ENCODE measurements at places on chromosomes 6 and 20.

- no peak for DNase-seq
Measured at GRCh38 chr6:6256886-6257285, 63.6 kb downstream of the F13A1 start.

DNA sequence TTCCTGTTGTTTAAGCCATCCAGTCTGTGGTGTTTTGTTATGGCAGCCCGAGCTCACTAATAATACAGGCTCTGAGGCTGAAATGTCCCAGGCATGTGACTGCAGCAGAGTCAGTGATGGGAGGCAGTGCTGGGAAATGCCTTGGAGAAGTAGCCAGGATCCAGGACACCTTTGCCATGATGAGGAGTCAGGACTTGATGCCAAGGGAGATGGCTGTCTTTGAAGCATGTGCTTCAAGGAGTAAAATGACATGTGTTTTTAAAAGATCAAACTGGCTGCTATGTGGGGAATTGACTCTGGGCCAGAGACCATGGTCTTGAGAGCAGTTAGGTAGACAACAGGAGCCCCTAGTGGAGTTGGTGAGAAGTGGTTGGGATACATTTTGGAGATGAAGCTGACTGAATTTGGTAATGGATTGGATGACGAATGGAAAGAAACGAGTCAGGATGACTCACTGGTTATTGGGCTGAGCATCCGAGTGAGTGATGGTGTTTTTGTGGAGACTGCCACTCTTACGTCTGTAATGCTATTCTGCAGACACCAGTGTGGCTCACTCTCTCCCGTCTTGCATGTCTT is 322.2 kb downstream of the PLCB1 start:
- peak; percentile 15 for DNase-seq

GRCh38 chr6:168302534-168302933 is 17.0 kb downstream of the DACT2 start:
- no peak for DNase-seq

DNA sequence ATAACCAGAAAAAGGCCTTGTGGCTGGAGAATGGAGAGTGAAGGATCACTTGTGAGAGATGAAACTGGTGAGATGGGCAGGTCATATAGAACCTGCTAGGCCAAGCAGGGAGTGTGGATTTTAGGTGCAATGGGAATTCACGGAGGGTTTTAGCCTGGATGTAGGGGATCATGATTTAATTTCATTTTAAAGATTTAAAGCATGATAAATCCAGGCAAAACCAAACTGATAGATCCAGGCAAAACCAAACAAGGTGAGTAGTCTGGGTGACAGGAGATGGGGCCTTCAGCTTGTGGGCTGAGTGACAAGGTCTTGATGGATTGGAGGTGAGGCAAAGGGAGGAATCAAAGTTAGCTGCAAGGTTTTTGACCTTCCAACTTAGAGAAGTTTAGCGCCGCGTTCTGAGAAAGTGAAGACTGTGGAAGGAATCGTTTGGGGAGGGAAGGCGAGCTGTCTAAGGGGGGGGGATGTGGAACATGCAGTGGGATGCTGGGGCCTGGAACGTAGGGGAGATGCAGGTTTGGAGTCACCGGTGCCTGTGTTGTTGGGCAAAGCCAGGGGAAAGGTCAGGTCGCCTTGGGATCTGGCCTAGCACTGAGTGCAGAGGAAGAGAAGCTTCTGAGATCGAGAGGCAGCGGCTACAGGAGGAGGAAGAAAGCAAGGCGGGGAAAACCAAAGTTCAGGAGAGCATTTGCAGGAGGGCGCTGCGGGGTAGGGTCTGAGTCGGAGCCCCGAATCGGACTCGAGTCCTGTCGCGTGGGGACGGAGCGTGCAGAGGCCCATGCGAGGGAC is 1.3 kb upstream of the PLCG1 start:
- peak; percentile 33 for DNase-seq

- DNase-seq: peak; percentile 67
Measured at GRCh38 chr6:41039060-41039998, at the start of gene UNC5CL. Gene UNC5CL, minus strand, starts transcription at chr6:41039221. Its CDS starts 4,147 bp downstream, at chr6:41035074.

GRCh38 chr6:108746836-108747575 is 101.2 kb upstream of the ARMC2 start:
- no peak for DNase-seq

GRCh38 chr6:138454981-138455706 is 44.1 kb downstream of the NHSL1 start:
- no peak for DNase-seq

GRCh38 chr6:7543789-7544424 is 2.4 kb downstream of the DSP start:
- DNase-seq: peak; percentile 78

- no peak for DNase-seq
Measured at GRCh38 chr6:39688494-39688893, 36.7 kb downstream of the KIF6 start.

GRCh38 chr6:55825402-55826051 is 49.9 kb downstream of the BMP5 start:
- DNase-seq: no peak

- DNase-seq: no peak
Measured at GRCh38 chr20:40276301-40276700, 412.7 kb downstream of the MAFB start.

- DNase-seq: no peak
Measured at GRCh38 chr6:37916149-37916548, 96.6 kb downstream of the ZFAND3 start.

GRCh38 chr20:23655491-23656211 is 17.9 kb upstream of the CST3 start:
- peak; percentile 45 for DNase-seq

GRCh38 chr6:136721467-136721866 is 70.8 kb downstream of the MAP3K5 start:
- DNase-seq: no peak

GRCh38 chr20:50584687-50585086 is 74.5 kb downstream of the PTPN1 start:
- no peak for DNase-seq

GRCh38 chr20:45452238-45452637 is 17.3 kb upstream of the WFDC2 start:
- no peak for DNase-seq

GRCh38 chr6:35048631-35049083 is 92.5 kb downstream of the TCP11 start:
- DNase-seq: no peak

DNA sequence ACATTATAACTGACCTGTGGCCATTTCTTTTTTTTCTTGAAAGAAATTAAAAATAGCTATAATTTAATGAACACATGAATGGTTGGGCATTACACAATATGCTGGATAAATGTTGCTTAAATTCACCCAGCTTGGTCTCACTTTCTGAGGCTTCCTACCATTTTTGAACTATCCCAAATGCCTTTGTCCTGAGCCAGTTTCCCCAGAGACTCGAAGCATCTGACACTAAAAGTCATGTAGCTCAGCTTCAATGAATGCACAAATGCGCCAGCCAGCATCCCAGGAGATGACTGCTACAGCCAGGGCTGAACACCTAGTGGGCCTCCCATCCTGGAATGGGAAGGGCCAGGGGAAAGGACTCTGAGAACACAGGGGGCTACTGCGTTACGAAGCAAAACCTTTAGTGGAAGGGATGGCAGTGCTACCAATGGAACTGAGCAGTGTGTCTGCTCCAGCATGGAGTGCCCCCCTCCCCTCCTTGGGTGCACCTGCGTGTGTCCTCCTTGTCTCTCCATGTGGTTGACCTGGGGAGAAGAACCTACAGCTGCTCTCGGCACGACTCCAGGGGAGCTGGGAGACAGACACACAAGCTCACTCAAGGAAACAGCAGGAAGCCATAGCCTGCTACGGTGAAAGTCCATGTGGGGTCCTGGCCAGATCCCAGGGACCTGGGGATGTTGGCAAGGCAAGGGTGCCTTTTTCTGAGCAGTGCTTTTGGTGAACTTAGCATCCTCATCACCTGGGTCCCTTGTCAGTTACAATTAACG is 60.9 kb downstream of the IRF4 start:
- DNase-seq: peak; percentile 29

DNA sequence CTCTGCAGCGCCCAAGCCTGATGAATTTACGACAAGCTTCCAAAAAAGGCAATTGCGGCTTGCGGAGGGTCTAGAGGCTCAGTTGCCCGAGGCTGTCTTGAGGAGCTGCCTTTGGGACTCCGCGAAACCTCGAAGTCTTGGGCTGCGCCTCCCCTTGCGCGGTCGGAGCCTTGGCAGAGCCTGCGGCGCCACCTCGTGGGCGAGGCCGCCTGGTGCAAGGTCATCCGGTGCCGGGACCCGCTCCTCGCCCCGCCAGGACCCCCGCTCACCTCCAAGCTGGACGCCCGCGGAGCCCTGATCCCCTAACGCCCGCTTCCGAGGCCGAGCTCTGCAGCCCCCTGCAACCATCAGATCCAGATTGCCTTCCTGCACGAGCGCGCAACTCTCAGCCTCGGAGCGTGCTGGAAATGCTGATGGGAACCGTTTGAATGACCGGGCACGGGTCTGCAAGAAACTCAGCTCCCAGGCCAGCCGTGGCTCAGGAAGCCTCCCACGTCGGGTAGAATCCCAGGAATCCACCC is 14.9 kb upstream of the FAM210B start:
- peak; percentile 63 for DNase-seq

- no peak for DNase-seq
Measured at GRCh38 chr6:169536446-169537170, 165.2 kb downstream of the WDR27 start.

GRCh38 chr6:56643379-56644089 is 845 bp upstream of the DST start:
- DNase-seq: no peak

- DNase-seq: no peak
Measured at GRCh38 chr6:159819098-159819497, 19.0 kb downstream of the PNLDC1 start.

GRCh38 chr6:93494057-93494456 is 74.7 kb upstream of the EPHA7 start:
- no peak for DNase-seq
